Activated T-cell treated with anti-CD3 and anti-CD28 coated beads, Interleukin-2, amount 50 U/mL, for 24 hours (primary cell): ENCODE measurements at places on chromosomes 1 and 21.

- no peak for DNase-seq
Observed at GRCh38 chr1:21523297-21523813, 14.1 kb downstream of the ALPL start.

DNA sequence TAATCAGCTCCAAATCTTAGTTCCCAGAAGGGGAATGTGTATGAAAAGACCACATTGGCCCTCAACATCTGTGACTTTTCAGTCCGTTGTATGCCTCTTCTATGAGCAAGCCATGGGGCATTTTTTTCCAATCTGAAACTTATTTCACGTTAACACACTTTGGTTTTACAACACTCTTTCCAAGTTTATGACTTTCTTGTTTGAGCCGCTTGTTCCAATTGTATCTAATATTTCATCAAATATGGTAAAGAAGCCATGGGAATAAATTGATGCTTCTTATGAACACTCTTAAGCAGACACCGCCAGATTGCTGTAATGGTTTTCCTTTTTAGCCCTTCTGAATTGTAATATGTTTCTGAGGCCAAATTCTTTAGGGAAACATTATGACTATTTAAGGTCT is 359.9 kb downstream of the HLX start:
- DNase-seq = no peak

- DNase-seq = no peak
Observed at GRCh38 chr1:54096877-54097240, 43.5 kb downstream of the TCEANC2 start.

DNA sequence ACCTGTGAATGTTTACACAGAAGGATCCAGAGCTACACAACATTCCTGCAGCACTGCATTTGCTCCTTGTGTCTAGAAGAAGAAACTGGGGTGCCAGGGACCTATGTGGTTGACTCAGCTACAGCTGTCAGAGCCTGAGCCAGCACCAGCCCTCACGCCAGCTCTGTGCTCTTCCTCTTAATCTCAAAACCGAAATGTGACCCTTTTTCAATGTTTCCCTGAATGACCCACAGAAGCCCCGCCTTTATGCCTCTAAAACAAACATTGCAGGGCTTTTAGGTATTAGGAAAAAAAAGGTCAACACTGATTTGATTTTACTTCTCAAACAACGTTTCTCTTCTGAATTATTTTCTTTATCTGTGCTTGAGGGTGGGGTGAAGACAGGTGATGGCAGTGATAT is 260.5 kb downstream of the DYRK1A start:
- DNase-seq = no peak

DNA sequence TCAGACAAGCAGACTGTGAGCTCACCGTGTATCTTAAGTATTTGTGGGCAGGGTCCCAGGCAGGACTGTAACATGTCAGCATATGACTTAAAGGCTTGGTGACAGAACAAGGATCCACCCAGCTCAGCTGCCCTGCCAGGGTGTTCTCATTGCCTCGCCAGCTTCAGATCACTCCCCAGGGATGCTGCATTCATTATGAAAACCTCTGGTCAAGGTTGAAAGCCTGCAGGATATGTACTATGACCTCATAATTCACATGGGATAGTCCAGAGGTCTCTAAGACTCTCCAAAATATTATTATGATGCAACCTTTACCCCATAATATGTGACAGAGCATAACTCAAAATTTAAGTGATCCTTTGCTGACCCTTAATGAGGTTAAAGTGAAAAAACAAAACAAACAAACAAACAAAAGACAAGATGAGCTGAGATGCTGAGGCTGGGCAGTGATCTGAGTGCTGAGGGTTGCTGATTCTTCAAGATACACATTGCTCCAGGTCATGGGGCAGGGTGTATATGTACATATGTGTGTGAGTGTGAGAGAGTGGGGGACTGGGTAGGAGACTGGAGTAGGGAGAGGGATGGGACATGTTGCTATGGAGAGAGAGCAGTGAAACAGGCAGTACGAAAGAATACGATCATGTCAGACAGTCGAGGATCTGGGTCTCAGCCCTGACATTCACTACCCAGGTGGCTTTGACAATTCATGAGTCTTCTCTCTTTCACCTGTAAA is 98.8 kb upstream of the DUSP10 start:
- no peak for DNase-seq

- no peak for DNase-seq
Observed at GRCh38 chr1:228061411-228062084, 21.0 kb upstream of the ARF1 start.

GRCh38 chr1:156480411-156481192 is 20.0 kb downstream of the MEF2D start:
- DNase-seq = peak; percentile 83

DNA sequence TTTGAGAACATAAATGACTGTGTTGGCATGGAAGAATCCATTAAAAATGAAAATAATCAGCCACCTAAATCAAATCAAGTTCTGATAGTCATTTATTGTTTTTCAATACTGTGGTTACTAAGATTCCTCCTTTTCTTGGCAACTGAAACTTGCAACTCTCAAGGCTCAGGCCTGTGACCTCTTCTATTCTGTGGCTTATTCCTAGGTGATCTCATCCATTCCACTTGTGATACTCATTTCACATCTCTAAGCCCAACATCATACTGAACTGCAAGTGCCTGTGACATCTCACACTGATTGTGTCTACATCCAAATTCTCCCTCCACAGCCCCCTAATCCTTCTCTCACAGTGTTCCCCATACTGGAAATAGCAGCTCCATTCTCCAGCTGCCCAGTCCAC is 4.8 kb upstream of the ST6GALNAC5 start:
- no peak for DNase-seq

GRCh38 chr1:115118086-115118485 is 28.8 kb upstream of the TSPAN2 start:
- DNase-seq = no peak
